ENCODE measurements at places on chromosomes 6 and 20.

DNA sequence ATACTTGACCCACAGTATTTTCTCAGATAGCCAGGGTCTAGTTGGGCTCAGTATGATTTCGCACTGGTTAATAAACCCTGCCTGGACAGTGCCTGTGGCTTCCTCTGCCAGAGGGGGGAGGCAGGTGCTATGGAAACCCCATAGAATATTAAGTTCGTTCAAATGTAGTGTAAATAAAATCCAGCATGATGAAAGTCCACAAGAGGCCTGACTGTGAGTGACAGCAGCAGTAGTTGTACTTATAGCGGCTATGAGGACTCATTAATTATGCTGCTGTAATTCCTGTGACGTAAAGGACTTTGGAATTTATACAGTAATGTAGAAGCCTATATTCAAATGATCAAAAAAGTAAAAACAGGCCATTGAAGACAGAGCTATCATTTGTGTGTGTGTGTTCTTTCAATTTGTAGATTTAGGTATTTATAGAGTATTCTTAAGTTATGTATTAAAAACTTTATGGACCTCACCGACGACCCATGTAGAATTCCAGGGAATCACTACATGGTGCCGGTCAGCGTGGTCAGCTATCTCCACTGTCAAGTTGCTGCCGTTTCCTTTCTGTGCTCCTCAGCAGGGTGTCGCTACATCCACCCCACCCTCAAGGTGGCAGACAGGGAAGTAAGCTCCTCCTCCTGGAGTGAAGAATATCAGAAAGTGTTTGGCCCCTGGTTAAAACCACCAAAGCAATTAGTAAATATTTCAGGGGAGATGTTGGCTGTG, 10.0 kb downstream of the PYGB start:
- DNase-seq, result no peak

DNA sequence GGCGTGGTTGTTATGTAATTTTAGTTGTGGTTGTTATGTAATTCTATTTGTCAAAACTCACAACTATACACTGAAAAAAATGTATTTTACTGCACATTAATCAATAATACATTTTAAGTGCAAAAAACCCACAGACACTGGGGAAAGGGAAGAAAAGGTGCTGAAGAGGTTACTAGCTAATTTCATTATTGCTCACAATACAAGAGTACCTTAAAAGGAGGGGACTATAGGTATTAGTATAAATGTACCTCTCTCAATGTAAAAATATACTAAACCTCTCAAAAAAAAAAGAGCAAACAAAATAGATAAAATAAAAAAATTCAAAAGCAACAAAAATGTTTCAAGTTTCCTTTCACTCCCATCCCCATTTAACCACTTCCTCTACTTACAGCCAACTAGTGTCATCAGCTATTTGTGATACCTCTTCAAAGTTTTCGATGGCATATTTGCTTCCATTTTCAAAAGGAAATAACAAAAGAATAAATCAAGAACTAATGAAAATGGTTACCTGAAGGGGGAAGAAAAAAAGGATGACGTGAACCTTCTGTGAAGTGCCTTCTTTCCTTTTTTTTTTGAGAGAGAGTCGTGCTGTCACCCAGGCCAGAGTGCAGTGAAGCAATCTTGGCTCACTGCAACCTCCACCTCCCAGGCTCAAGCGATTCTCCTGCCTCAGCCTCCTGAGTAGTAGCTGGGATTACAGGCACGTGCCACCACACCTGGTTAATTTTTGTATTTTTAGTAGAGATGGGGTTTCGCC, 30.2 kb downstream of the RANBP9 start:
- DNase-seq, result no peak

DNA sequence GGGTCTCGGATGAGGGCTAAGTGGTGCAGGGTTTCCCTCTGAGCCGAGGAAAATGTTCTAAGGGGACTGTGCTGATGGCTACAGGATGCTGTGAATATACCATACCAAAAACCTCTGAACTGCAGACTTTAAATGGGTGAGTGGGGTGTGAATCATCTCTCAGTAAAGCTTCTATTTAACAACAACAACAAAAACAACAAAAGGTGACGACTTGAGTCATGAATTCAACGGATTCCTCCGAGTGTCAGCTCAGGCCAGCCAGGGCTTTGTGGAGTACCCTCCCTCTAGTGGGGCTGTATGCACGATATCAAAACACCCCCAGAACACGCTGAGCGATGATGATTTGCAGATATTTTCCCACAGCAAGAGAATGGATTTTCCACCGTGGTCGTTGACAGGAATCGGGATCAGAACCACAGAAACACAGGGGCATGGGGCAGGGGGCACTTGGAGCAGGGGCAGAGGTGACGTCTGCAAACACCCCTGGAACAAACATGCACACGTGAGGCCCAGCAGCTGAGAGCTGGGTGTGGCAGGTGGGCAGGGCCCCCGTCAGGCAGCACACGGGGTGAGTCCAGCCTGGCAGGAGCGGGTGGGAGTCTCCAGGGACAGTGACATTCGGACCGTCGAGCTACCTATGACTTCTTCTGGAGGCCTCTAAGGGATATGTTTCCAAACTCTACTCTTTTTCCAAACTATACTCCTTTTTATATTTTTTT, 38.6 kb downstream of the SLC2A4RG start:
- DNase-seq, result no peak

- DNase-seq, result peak; percentile 51
Observed at GRCh38 chr20:45070932-45071632, 29.8 kb downstream of the KCNS1 start.

DNA sequence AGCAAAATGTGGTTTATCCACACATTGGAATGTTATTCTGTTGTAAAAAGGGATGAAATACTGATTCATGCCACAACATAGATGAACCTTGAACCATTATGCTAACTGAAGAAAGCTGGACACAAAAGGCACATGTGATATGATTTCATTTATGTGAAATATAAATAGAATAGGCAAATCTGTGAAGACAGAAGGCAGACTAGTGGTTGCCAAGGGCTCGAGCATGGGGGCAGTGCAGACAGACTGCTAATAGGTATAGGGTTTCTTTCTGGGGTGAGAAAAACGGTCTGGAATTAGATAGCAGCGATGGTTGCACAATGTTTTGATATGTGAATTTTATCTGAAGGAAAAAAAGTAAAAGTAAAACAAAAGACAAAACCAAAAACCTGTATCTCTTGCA, 54.6 kb upstream of the FNDC1 start:
- peak; percentile 19 for DNase-seq

DNA sequence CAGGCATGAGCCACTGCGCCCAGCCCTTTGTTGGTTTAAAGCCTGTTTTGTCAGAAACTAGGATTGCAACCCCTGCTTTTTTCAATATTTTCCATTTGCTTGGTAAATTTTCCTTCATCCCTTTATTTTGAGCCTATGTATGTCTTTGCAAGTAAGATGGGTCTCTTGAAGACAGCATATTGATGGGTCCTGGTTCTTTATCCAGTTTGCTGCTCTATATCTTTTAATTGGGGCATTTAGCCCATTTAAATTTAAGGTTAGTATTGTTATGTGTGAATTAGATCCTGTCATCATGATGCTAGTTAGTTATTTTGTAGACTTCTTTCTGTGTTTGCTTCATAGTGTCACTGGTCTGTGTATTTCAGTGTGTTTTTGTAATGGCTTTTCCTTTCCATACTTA, 46.8 kb downstream of the ZC2HC1B start:
- no peak for DNase-seq

DNA sequence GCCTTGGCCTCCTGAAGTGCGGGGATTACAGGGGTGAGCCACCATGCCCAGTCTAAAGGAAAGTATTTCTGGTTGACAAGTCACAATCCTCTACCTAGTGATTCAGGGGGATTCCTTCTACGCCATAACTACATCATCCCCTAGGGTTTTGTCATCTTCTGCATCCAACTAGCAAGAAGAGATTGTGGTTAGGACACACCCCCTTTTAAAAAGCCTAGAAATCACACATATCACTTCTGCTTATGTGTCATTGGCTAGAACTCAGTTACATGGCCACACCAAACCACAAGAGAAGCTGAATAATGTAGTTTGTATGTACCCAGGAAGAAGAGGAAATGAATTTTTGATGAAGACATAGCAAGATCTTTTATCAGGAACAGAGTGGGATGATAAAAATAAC, 14.7 kb upstream of the CHD6 start:
- DNase-seq, result no peak

GRCh38 chr20:43583133-43583864, 7.4 kb upstream of the IFT52 start:
- DNase-seq, result no peak

Measured in adipocyte (in vitro differentiated cells).